Kasumi-1 (cell line): ENCODE measurements at places on chromosomes 6 and 20.

GRCh38 chr6:6925391-6926164 lies 182.2 kb upstream of the RREB1 start:
- DNase-seq = no peak

- no peak for DNase-seq
These were observed 54.4 kb downstream of the PRND start for GRCh38 chr20:4776079-4776630.

GRCh38 chr20:63177785-63178445 lies 38.0 kb downstream of the YTHDF1 start:
- no peak for DNase-seq

- no peak for DNase-seq
These were observed 252.2 kb downstream of the ERMARD start for GRCh38 chr6:170003451-170004160.

GRCh38 chr6:22081709-22082108 lies 215.1 kb downstream of the PRL start:
- DNase-seq = no peak

GRCh38 chr6:109445382-109445781 lies 4.9 kb downstream of the SMPD2 start:
- peak; percentile 9 for DNase-seq
